Type B pancreatic cell (in vitro differentiated cells): ENCODE measurements at places on chromosomes 7 and 10.

DNA sequence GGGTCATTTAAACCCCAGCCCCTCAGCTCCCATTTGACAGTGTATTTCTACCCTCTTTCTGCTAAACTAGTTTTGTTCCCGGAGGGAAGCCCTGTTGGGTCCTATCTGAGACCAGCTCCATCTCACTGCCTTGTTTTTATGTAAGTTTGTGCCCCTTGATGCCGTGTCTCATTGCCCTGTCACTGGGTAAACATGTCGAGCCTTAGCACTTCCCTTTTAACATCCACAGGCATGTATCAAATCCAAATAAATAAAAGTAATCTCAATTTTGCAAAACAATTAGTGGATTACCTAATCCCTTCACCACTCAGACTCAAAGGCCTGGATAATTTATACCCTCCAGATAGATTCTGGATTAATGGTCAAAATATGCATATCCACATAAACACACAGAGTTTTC, 115.7 kb downstream of the CACNA2D1 start:
- DNase-seq: no peak

GRCh38 chr7:100884736-100885439, 4.6 kb downstream of the UFSP1 start:
- DNase-seq: no peak

DNA sequence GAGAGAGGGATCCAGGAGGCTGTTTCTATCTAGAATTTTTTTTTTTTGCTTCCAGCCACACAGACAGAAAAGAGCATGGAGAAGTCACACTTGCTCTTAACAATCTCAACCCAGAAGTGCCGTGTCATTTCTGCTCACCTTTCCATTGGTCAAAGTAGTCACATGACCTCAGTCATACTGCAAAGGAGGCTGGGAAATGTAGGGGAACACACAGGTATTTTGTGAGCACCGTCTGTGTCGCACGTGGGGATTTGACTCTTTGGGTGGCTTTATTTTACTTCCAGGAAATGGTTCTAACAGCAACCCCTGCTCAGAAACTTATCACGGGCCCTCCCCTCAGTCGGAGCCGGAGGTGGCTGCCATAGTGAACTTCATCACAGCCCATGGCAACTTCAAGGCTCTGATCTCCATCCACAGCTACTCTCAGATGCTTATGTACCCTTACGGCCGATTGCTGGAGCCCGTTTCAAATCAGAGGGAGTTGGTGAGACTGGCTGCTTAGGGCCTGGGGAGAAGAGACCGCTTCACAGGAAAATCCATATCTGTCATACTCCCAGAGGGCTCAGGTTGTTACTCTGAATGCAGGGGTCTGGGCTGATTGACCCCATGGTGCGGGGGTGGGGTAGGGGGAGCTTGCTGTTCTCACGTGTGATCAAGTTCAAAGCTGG, 13.1 kb upstream of the CPA1 start:
- DNase-seq: no peak

- no peak for DNase-seq
Observed at GRCh38 chr7:50727072-50727471, 55.6 kb downstream of the GRB10 start.

- DNase-seq: no peak
Observed at GRCh38 chr7:28230261-28230660, 49.7 kb upstream of the JAZF1 start.

- DNase-seq: no peak
Observed at GRCh38 chr10:89637113-89637512, 7.9 kb downstream of the PANK1 start.

GRCh38 chr7:27840313-27840712, 100.4 kb downstream of the TAX1BP1 start:
- no peak for DNase-seq

- DNase-seq: no peak
Observed at GRCh38 chr10:132972986-132973902, 30.9 kb upstream of the CFAP46 start.

DNA sequence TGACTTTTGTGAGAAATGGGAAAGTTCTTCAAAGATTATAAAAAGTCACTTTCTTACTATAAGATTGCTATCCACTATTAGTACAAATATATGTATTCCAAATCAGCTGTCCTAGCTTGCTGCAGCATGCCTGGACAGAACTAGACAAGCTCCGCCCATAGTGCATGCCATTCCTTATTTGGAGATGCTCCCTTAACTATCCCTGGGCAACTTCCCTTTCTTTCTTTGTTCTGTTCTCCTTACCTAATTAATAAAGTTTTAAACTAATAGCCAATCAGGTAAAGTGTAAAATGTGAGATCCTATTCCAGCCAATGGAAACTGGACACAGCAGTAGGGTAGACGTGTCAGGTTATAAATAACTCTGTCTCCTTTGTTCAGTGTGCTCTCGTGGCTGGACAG, 281.9 kb downstream of the CAMK1D start:
- DNase-seq: no peak

GRCh38 chr10:126917975-126918908, 13.0 kb downstream of the DOCK1 start:
- DNase-seq: no peak

GRCh38 chr7:55513868-55514267, 58.4 kb downstream of the VOPP1 start:
- no peak for DNase-seq

GRCh38 chr10:118742782-118743181, 12.0 kb downstream of the CACUL1 start:
- DNase-seq: no peak

DNA sequence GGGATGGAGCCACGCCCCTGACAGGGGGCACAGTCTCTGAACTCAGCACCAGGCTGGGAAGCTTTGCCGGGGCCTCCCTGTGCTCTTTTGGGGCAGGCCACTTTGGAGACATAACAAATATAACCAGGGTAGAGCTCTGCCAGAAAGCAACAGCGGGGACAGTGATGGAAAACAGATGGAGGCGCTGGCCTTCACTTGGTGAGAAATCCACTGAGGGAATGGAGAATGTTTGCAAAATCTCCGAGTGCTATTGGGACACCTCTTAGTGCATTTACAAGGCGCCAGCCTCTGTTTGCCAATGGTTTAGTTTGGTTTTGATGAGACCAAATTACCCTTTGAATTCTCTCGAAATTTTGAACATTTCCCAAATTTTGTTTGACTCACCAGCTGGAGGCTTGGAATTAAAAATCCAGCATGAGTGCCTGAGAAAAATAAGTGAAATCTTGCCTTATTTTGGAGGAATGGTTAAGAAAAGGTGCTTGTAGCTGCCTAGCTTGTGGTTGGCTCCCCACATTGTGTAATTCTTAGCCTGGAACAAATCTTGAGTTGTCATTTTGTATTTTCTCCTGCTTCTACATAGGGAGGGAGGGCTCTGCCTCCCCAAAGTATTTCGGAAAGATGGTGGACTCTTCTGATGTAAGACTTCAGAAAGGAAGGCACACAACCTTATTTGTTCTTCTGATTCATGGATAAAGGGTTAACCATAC, 980.5 kb downstream of the LRMDA start:
- DNase-seq: no peak

GRCh38 chr10:123948030-123948823, 56.6 kb upstream of the CPXM2 start:
- DNase-seq: no peak

DNA sequence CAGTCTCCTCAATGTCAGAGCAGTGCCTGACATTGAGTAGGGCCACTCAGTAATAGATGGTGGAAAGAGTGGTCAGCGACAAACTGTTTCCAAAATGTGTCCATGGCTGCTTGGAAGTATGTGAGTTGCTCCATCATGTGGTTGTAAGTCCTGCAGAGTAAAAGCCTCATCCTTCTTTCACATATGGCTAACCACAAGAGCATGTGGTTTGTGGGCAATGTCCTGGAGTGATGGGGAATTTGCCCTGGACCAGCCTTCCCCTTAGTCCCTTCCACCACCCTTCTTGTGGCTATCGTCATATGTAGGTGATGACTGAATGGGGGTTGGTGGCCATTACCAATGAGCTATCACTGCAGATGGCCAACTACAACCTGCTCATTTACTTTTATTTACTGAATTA, 33.0 kb upstream of the PLXNA4 start:
- no peak for DNase-seq

- DNase-seq: no peak
Observed at GRCh38 chr10:14523286-14523685, 192.6 kb upstream of the FRMD4A start.

DNA sequence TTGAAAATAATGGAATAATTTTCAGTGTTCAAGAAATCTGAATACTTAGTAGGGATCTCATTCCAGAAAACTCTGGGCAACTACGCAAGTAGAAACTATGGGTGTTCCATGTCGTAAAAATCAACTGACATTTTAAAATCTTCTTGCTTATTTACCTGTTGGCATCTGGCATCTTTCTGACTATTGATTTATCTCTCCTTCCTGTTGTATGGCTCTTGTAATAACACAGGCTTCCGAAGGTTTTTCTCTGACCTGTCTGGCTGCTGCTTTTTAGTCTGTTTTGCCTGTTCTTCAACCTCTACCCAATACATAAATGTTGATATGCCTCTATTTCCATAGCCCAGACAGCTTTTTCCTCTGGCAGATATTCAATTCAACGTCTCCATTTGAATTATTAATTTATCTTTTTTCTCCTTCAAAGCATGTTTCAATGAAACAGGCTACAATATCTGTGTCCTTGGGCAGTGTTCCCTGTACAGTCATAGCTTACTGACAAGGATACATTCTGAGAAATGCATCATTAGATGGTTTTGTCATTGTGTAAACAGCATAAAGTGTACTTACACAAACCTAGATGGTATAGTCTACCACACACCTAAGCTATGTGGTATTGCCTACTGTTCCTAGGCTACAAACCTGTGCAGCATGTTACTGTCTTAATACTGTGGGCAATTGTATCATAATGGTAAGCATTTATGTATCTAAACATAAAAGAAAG, 105.9 kb upstream of the ETV1 start:
- no peak for DNase-seq

DNA sequence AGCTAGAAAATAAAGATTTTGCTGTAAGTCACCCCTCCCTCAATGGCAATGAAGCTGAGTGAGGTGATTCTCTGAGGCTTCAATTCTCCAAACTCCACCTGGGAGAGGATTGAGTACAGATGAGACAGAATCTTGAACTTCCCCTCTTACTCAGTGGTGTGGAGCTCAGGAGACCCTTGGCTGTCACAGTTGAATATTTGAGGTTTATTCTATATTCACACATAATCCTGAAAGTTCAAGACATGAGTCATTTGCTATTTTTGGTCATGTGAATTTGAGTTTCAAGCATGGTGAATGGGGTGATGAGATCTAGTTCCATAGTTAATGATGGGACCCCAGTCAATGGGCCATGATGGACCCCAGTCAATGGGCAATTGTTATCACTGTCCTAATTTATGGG, 13.9 kb upstream of the TECTB start:
- DNase-seq: no peak

DNA sequence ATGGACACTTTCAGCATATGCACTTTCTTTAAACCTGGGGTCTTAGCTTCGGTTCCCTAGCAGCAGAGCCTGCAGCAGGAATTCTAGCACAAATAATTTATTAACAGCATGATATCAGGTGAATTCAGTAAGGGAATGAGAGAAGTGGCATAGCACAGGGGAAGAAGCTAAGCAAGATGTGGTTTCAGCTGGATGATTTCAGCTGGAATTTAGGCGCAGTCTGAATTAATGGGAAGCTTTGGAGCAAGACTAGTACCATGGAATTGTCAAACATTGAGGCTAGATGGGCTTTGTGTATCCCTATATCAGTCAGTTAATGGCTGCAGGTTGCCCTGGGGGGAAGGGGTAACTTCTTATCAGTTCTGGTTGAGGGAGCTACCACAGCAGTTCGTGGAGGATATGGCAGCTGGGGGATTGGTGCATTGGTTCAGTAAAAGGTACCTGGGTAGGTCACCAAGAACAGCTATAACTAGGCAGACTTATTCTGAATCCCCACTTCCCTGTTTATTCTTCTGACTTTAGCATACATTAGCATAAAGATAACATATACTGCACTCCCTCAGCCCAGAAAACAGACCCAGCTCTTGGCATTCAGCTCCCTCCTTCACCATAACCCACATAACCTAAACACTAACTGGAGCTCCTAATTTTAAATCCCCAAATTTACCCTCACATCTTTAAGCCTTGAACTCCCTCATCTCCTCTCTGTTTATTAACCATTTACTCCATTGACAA, 46.8 kb upstream of the NAMPT start:
- DNase-seq: no peak

GRCh38 chr10:63369711-63370110, 96.1 kb downstream of the JMJD1C start:
- no peak for DNase-seq

DNA sequence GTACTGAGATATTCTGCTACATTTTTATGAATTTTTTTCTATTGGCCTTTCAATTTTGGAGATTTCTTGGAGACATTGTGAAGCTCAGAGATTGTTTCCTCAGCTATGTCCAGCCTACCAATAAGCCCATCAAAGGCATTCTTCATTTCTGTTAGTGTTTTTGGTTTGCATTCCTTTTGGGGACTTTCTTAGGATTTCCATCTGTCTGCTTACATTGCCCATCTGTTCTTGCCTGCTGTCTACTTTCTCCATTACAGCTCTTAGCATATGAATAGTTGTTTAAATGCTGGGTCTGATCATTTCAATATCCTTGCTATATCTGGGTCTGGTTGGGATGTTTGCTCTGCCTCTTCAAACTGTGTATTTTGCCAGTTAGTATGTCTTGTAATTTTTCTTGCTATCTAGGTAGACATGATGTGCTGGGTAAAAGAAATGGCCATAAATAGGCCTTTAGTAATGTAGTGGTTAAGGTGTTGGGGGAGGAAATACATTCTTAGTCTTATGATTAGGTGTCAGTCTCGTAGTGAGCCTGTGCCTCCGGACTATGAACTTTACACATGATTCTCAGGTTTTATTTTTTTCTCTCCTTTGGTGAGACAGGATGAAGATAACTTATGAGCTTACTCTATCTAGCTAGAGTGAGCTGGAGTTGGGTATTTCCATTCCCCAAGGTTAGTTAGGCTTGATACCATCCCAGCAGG, 32.6 kb upstream of the NME8 start:
- no peak for DNase-seq

GRCh38 chr7:85489498-85489897, 302.6 kb upstream of the SEMA3D start:
- no peak for DNase-seq

GRCh38 chr10:52771534-52772445, 794 bp downstream of the MBL2 start:
- DNase-seq: no peak

- no peak for DNase-seq
Observed at GRCh38 chr7:142158736-142159496, 47.4 kb downstream of the MGAM2 start.

- peak; percentile 60 for DNase-seq
Observed at GRCh38 chr10:132881186-132881920, 61.0 kb downstream of the CFAP46 start.

DNA sequence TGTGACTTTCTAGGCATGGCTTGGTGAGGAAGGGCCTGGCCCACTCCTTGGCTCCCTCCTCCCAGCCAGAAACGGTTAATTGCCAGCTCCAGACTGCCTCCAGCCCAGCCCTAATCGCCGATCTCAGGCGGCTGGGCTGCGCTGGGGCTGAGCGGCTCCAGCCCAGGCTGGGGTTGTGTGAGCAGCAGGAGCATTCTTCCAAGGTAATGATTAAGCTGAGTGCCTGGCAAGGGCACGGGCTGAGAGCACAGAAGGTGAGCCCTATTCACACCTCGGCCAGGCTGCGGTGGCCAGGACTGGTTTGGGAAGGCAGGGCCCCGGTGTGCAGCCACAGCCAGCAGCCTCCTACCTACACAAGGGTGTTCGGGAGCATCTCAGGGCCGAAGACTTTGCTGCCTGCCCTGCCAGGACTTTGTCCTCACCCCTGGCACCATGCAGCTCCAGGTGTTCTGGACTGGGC, at the start of gene TMEM72:
TMEM72 (plus strand) TSS at position 257 of the 460 bp plus-strand sequence; CDS start at position 433, 176 bp downstream.
- no peak for DNase-seq

GRCh38 chr10:78716043-78716660, 352.6 kb upstream of the ZMIZ1 start:
- no peak for DNase-seq

GRCh38 chr7:159249671-159250070, 105.0 kb upstream of the VIPR2 start:
- DNase-seq: no peak
